ENCODE measurements at places on chromosomes 11 and 22. TPM values are rescaled to one million over a fixed set of nuclear protein-coding genes. Genes with fewer than 3 reads are reported as not detected.

Gene RCOR2
- polyA plus RNA-seq = not detected

Gene TRIM51
- not detected for polyA plus RNA-seq

Gene EFCAB6
- polyA plus RNA-seq = not detected

Gene IGLL1
- not detected for polyA plus RNA-seq

Gene SHISA8
- polyA plus RNA-seq = not detected

Gene ABCG4
- not detected for polyA plus RNA-seq

Gene DNHD1
- 0.74 TPM for polyA plus RNA-seq
